ENCODE measurements at places on chromosomes 6 and 20. TPM values are rescaled to one million over a fixed set of nuclear protein-coding genes. Genes with fewer than 3 reads are reported as not detected.

The LTB gene
- total RNA-seq, result not detected

The PNISR gene
- 64.5 TPM for total RNA-seq

The GPRC6A gene
- total RNA-seq, result not detected

The EYA2 gene
- 1.5 TPM for total RNA-seq

The MDFI gene
- not detected for total RNA-seq

The OR2B6 gene
- not detected for total RNA-seq

Data from smooth muscle cell of trachea (primary cell).